Activated naive CD4-positive, alpha-beta T cell (primary cell): ENCODE measurements at places on chromosomes 12 and 14.

DNA sequence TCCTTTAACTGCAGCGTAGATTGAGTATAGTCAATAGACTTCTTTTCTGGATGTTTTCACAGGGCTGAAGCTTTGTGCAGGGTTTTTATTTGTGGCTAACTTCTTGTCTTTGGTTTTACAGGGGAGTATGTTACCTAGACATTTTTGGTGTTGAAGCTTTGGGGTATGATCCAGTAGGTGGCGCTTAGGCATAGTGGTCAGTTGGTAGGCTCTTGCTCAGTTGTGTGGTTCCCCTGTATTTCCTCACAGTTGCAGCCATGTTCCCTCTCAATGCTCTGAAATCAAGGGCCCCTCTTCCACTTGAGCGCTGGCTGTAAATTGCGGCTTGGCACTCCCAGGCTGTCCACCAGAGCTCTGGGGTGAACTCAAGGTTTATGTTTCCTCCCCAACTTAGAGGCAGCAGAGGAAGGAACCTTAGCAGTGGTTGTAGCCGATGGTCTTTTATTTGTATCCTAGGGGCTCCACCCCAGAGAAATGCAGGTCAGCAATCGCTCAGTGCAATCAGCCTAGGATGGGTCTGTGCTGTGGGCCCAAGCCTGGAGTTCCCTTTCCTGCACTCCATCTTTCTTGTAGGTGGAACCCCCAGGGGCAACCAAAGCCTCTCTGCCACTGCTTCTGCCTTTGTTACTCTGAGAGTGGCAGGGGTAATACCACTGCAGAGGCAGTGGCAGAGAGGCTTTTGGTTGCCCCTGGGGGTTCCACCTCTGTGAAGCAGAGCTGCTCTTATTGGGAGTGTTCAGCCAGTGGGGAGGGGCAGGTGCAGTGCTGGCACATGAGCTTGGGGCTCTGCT, 55.1 kb downstream of the CMAS start:
- no peak for DNase-seq

GRCh38 chr14:71720978-71721624, 211.1 kb upstream of the RGS6 start:
- DNase-seq = no peak

DNA sequence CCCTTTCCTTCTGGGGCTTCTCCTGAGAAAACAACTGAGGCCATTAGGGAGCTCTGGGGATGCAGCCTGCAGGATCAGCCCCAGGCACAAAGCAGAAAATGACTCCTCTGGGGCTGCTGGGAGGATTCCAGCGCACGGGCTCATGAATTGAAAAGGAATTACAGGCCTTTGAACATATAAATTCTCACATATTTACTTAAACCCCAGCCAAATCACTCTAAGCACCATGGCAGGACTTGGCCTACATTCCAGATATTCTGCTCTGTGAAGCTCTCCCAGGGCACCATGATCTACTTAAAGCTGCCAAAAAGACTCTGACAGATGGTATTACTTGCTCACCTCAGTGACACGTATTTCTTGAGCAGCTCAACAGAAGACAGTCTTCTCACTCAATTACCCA, 87.2 kb downstream of the ZFC3H1 start:
- DNase-seq = no peak

DNA sequence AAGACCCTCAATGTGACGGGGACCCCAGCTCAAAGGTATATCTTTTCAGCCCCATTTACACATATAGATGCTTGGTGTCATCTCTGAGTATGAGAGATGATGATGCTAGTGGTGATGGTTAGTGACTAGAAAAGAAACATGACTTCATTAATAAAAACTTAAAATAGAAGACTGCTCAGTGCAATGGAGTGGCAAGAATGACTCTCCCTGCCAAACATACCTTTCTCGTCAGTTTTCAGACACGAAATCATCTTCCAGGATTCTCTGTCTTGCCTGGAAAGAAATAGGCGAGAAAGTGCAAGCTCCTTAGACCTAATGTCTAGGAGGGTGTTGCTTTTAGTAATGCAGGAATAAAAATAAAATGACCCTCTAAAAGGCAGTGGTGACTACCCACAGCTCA, 71.7 kb downstream of the TPH2 start:
- no peak for DNase-seq

GRCh38 chr12:121132601-121133481, at the start of gene P2RX7:
Gene P2RX7 (plus strand): TSS chr12:121132876. CDS start chr12:121132971, 95 bp downstream.
- DNase-seq = peak; percentile 34

GRCh38 chr12:47987411-47988072, 16.7 kb downstream of the COL2A1 start:
- no peak for DNase-seq

DNA sequence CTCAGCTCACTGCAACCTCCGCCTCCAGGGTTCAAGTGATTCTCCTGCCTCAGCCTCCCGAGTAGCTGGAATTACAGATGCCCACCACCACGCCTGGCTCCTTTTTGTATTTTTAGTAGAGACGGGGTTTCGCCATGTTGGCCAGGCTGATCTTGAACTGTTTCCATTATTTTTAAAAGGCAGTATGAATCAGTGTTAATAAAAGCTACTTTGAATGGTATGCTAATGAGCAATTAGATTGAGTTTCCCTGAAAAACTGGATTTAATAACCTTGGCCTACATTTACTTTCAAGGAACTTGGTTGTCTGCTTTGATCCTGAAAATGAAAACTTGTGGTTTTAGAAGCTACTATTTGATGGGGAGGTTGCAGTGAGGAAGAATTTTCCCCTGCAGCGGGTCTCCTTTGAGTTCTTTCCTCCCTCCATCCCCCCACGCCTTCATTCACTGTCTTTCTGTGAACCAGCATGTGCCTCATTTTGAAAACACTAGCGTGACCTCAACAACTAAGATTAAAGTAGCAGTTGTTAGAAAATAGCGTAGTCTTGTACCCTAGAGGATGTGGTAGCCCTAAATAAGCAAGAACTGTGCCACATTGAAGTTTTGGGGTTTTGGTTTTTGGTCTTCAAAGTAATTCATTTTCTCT, 17.8 kb upstream of the RPS6KA5 start:
- DNase-seq = no peak

- no peak for DNase-seq
These were observed 11.8 kb downstream of the P2RX7 start for GRCh38 chr12:121144416-121144914.

DNA sequence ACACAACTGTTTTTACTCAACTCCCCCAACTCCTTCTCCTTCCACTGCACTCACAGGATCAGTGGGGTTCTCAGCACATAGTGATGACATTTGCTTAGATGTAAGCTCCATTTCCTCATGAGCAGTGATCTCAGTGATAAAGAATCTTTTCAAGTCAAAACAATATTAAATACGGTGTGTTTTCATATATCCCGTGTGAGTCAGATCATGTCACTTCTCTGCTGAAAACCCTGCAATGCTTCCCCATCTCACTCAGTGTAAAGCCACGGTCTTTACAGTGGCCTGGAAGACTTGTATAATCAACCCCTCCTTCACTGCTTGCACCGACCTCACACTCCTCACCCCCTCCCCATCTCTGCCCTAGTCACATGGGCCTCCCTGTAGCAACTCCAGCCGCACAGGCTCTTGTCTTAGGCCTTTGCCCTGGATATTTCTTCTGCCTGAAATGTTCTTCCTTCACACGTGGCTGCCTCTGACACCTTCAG, 149.7 kb upstream of the ARHGAP5 start:
- no peak for DNase-seq

DNA sequence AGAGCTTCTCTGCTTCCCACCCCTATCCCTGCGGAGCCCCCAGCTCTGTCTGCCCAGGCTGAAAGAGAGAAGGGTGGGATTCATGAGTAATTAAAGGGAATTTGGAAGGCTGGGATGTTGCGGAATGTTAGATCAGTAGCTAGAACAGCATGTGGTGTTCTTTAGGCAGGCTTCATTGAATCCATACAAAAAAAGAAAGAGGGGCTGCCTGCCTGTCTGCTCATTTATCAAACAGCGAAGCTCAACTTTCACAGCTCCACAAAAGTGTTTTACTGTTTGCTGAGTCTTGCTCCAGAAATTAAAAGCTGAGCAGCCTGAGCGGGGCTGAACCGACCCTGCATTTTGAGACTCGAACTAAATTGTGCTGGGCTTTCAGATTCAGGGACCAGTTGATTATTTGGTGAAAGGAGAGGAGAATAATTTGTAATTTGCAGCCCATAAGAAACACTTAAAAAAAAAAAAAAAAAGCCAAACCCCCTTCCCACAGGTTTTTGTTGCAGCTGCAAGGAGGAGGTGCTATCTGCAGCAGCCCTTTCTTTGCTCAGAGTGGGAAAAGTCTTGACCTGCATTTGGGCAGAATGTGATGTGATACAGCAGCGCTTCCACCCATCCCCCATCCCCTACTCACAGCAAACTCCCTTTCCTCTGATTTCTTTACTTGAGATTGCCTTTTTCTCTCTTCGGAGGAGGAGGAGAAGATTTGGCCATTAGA, 89.7 kb downstream of the RFX4 start:
- no peak for DNase-seq

- DNase-seq = no peak
These were observed 4.4 kb downstream of the PSMA6 start for GRCh38 chr14:35296545-35296944.

GRCh38 chr12:116943419-116944372, 32.9 kb downstream of the FBXW8 start:
- no peak for DNase-seq

DNA sequence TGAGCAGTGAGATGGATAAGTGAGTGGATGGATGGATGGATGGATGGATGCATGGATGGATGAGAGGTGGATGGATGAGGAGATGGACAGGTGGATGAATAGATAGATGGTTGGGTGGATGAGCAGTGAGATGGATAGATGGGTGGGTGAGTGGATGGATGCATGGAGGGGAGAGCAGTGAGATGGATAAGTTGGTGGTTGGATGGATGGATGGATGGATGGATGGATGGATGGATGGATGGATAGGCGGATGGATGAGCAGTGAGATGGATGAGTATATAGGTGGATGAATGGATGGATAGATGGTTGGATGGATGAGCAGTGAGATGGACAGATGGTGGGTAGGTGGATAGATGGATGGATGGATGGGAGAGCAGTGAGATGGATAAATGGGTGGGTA, 30.6 kb downstream of the LRRC74A start:
- DNase-seq = no peak

GRCh38 chr12:107967170-107967569, 161.9 kb upstream of the WSCD2 start:
- no peak for DNase-seq

DNA sequence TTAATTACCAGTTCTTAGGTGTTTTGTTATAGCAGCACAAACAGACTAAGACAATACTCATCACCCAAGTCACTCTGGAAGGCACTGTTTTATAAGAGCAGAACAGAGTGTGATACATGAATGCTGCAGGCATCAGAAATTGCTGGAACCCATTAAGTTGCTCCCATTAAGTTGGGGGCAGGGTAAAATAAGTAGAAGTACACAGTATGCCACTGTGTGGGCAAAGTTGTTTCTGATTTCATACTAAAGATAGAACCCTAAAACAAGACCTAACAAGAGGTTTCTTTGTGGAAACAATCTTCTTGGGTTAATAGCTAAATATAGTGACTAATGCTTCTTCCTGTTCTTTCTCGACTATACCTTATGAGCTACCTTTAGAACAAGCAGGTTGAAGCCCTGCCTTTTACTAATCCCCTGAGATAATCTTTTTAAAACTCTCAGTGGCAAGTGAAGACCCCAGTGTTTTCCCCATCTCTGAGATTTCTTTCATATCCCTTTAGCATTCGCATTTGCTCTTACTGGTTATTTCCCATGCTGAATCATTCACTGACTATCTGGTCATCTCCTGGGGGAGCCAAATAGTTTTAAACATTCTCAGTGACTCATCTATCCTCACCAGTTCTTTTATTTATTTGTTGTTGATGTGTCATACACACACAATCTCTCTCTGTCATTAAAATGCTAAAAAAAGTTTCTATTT, 52.3 kb downstream of the SOCS2 start:
- DNase-seq = no peak

GRCh38 chr12:57887631-57888408, 41.3 kb upstream of the CTDSP2 start:
- DNase-seq = no peak

DNA sequence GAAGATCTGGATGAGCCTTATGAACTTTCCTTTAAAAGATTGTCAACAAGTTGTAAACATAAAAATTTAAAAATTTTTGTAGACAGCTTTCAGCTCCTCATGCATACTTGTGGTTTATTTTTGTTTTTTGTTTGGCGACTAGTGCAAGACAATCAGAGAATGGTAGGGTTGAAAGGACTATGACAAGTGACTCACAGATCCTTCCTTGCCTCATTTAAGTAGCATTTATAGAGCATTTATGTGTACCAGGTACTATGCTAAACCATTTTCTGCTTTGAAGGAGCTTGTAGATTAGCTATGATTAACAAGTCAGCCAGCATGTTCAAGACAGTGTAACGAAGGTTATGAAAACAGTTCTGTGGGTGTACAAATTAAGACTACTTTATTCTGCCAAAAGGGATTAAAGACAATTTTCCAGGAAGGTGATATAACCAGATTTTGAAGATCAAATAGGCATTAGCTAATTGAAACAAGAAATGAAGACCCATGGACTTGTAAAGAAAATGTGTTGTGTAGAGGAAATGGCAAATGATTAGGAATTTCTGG, 122.0 kb downstream of the PCNX1 start:
- no peak for DNase-seq

DNA sequence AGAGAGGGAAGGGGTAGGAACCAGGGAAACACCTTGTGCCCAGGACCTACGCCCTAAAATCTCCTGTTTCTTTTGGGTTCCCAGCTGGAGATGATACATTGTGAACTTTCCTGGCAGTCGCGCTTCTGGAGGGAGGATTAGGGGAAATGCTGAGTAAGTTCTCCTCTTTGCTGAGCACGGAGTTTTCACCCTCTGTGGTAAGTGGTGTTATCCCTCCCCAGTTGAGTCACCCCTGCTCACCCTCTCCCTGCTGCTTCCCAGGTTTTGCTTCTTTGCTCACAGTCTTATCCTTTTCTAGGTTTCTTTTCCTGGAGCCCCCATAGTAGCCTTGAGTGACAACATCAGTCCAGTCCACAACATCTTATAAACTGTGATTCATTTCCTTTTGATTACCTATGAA, 789.1 kb downstream of the TMEM121 start:
- no peak for DNase-seq

DNA sequence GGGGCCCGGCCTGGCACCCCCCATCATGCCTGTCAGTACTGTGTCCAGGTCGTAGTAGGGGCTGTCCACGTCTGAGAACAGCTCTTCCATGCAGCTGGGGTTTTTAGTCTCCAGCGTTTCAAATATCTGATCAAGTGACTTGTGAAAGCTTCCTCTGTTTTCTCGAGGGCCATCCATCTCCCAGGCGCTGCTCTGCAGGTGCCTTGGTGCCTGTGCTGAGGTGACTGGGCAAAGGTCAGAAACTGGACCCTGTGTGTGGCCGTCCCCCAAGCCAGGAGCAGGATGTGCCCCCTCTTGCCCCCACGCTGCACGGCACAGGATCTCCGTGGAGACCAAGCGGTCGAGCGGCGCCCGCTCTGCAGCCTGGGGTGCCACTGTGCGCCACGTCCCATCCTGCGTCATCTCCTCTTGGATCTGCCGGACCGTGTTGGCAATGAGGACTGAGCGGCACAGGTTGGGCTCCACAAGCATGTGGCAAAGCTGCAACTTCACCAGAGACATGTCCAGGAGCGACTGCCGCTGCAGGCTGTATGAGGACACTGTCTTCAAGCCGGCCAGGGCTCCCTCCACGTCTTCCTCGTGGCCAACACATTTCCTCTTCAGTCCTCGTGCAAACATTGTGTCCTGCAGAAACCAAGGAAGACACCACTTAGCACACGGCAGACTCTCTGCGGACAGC, 9.4 kb downstream of the CDCA4 start:
- DNase-seq = no peak
